ENCODE measurements at places on chromosomes 13 and 19.
A peak's percentile ranks its signal among the peaks of the same experiment; 100 is the strongest.

- DNase-seq, result no peak
Measured at GRCh38 chr13:48194379-48194754, 38.6 kb upstream of the ITM2B start.

- no peak for DNase-seq
Measured at GRCh38 chr19:16197188-16197621, 506 bp upstream of the AP1M1 start.

GRCh38 chr13:80168089-80168850 lies 172.7 kb downstream of the SPRY2 start:
- DNase-seq, result peak; percentile 44

DNA sequence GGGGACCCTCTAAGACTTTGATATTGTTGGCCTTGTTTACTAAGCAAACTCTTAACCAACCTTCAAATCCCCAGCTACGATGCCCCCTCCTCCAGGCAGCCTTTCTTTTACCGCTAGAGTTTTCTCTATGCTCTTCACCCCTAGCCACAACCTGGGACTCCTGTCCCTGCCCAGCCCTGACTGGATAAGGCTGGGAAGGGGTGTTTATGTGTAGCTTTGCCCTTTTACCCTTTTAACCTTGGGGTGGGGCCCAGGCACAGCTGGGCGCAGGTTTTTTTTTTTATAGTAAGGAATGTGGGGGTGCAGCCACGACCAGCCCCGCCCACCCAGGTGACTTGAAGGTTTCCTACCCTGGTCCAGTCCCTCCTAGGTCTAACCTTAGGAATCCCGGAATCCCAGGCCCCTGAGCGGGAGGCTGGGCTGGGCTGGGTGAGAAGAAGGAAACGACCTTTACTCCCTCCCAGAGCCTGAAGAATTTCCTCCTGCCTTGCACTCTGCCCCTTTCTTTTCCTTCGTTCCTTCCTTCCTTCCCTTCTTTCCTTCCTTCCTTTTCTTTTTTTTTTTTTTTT lies 12.2 kb downstream of the TJP3 start:
- DNase-seq, result no peak

GRCh38 chr19:45164577-45165335 lies 4.0 kb upstream of the NKPD1 start:
- no peak for DNase-seq

DNA sequence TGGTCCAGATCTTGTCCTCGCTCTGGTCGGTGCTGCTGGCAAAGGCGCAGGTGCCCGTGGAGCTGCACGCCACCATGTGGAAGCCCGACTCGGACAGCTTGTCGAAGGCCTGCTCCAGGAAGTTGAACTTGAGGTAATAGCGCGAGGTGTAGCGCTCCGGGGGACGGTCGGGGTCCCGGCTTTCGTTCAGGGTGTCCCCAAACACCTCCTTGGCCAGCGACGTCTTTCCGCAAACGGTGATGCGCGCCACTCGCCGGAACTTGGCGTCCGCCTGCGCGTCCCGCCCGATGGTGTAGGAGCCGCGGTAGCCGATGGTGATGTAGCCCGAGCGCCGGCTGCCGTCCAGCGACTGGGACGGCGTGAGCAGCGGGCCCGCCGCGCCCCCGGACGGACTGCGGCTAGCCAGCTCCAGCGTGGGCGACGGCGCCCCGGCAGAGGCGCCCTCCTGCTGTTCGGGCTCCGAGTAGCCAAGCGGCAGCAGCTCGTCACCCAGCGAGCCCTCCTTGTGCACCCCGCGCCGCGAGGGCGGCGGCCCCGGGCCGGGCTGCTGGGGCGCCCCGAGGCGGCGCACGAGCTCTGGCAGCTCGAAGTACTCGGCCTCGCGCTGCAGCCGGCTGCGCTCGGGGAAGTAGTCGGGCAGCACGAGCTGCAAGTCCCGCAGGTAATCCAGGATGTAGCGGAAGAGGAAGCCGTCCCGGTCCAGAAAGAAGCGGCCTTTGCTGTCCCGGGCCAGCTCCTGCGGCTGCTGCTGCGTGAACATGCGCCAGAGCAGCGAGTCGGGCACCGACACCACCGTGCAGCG lies 801 bp downstream of the KCTD12 start:
- no peak for DNase-seq

GRCh38 chr13:34257966-34258365 lies 440.0 kb downstream of the RFC3 start:
- DNase-seq, result no peak

DNA sequence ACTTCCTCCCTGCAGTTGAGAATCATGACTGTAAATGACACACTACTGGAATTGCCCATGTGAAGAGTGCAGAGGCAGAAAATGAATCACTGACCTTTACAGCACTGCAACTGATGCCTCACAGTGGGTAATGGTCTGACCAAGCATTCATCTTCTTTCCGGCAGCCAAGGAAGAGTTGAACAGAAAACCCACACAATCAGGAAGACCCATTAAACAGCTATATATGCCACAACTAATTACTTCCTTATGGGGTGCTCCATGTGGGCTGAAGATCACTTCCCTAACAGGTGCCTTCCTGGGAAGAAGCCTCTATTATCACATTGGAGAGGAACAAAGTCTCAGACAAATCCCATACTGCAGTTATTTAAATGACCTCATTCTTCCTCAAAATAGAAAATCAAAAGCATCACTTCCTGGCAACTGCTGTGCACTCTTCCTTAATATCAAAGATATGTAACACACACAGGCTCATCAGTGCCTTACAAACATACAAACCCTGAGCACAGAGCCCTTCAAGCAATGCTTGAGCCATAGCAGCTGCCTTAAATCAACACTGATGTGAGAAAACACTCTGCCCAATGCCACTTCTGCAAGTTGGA lies 45.8 kb downstream of the RUBCNL start:
- DNase-seq, result no peak

- no peak for DNase-seq
Measured at GRCh38 chr13:110270507-110270906, 36.5 kb downstream of the COL4A1 start.

GRCh38 chr13:112582263-112582662 lies 5.7 kb downstream of the TUBGCP3 start:
- DNase-seq, result no peak

- no peak for DNase-seq
Measured at GRCh38 chr13:29698106-29698505, 102.6 kb upstream of the SLC7A1 start.

- DNase-seq, result no peak
Measured at GRCh38 chr19:23999821-24000610, 85.3 kb downstream of the ZNF726 start.

DNA sequence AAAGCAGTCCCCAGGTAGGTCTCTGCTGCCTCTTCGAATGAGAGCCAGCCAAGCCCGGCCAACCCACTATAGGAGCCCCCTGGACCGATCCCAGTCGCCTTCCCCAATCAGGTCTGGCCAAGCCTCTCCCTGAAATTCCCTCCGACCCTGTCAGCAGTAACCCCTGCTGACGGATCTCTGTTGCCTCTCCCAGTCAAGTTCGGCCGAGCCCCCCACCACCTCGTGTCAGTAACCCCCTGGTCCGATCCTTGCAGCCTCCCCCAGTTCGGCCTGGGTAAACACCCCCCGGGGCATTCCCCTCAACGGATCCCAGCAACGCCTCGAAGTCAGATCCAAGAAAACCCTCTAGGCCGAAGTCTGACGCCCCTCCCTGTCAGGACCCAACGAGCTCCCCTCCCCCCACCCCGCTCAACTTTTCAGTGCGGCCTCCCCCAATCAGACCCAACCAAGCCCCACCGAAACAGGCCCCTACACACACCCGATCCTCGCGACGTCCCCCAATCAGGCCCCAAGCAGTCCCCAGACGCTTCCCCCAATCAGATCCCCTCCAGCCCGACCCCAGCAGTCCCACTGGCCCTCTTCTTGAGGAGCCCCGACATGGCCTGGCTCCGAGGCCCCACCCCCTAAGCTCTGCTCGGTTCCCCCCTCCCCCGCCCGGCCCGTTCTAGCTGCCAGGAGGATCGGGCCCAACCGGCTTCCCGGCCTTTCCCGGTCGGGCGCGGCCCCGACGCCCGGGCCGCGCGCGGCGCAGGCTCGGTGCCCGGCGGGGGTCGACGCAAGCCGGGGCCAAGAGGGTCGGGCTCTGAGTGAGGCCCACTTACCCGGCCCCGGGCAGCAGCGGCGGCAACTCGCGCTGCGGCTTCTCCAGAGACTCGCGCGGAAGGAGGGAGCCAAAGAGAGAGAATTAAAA lies 1.8 kb downstream of the TNPO2 start:
- peak; percentile 38 for DNase-seq

DNA sequence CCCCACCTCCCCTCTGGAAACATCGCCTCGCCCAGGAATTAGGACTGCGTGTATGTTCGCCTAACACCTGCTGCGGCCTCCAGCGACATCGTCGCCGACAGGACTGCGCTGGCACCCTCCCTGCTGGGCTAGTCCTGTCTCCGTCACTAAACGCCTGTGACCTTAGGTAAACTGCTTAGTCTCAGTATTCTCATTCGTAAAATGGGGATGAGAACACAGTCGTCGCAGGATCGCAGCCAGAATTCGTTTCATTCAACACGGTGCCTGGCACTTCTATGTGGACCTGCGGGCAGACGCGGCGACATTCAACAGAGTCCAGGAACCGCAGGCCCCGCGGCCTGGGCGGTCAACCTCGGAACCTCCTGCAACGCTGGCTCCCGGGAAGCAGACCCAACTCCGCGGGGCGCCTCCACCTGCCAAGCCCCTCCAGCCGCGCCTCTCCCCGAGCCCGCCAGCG lies 485 bp downstream of the CRYL1 start:
- peak; percentile 43 for DNase-seq

DNA sequence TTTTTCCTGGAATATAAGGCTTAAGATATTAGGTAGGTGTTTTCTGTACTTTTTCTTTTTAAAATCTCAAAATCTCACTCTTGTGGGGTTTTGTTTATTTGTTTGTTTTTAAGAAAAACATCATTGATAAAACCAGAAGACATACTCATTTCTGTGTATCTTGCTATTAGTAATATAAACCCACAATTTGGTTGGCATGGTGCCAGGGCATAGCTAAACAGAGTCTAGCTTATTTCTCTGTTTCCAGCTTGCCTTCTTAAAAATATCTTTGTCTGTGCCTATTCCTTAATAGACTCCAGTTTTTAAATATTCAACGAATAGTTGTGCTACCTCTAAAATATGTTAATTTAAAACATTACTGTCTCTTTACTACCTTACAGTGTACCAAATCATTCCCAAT lies 1121.9 kb upstream of the PCDH20 start:
- no peak for DNase-seq

GRCh38 chr19:30253581-30253996 lies 118.6 kb upstream of the ZNF536 start:
- DNase-seq, result no peak

GRCh38 chr19:29841559-29842367 lies 30.0 kb downstream of the CCNE1 start:
- DNase-seq, result no peak

GRCh38 chr19:39328046-39328705 lies 7.5 kb upstream of the LRFN1 start:
- peak; percentile 79 for DNase-seq

Data from CD4-positive, alpha-beta T cell (primary cell).